Hypothalamus (tissue), 51 donors: ENCODE measurements at places on chromosomes 12 and 14.

- DNase-seq, result no peak
These were observed 180.3 kb downstream of the ADGRD1 start for GRCh38 chr12:131133994-131134393.

- DNase-seq, result no peak
These were observed 35.0 kb upstream of the CFL2 start for GRCh38 chr14:34749408-34749807.

- no peak for DNase-seq
These were observed 80.9 kb downstream of the NDUFA12 start for GRCh38 chr12:94922561-94922960.

DNA sequence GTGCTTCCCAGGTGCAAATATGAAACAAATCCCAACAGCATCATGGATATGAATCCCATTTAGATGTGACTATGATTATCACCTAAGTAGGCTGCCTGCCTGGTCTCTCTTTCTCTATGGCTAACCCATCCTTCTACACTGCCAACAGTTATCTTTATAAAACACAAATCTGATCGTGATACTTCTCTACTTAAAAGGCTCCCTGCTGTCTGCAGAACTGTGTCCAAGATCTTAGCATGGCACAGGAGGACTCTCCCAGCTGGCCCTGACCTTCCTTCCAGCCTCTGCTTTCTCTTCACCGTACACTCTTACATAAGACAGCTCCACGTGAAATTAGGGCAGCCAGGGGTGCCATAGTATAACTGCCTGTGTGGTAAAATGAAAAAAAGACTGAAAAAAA lies 3.5 kb upstream of the SRGAP1 start:
- DNase-seq, result no peak

- no peak for DNase-seq
These were observed 696.1 kb upstream of the TMEM132C start for GRCh38 chr12:127570793-127571360.

GRCh38 chr14:65361920-65362319 lies 50.6 kb upstream of the FUT8 start:
- DNase-seq, result no peak

DNA sequence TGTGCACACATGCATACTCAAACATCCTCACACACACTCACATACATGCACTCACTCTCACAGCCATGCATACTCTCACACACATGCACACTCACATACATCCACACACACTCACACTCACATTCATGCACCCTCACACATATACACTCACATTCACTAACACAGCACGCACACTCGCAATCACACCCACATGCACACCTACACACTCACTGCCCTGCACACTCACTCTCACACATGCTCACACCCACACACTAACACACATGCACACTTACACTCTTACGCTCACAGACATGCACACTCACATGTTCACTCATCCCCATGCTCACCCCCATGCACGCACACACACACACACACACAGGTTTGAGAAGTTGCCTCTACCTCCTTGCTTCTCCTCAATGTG lies 63.2 kb upstream of the SFSWAP start:
- no peak for DNase-seq

GRCh38 chr12:120925740-120926563 lies 21.8 kb upstream of the SPPL3 start:
- no peak for DNase-seq

DNA sequence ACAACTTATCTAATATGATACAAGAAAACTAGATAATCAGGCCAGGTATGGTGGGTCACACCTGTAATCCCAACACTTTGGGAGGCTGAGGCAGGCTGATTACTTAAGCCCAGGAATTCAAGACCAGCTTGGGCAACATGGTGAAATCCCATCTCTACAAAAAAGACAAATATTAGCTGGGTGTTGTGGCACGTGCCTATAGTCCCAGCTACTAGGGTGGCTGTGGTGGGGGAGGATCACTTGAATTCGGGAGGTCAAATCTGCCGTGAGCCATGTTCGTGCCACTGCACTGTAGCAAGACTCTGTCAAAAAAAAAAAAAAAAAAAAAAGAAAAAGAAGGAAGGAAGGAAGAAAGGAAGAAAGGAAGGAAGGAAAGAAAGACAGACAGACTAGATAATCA lies 27.0 kb downstream of the ZCRB1 start:
- no peak for DNase-seq
